ENCODE measurements at places on chromosomes 5 and 9.

DNA sequence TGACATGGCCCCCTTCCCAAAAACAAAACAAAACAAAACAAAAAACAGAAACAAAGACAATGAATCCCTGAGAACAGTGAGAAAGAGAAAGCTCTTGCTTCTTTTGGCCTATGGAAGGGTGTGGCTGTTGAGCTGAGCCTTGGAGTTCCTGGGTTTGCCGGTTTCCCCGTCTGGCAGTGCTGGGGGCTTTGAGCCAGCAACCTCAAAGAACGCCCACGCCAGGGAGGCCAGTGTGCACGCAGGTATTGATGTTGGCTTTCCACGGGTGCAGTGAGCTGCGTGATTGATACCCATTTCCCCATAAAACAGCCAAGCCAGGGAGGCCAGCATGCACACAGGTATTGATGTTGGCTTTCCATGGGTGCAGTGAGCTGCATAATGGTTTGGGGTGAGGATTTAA, 8.3 kb upstream of the LCN1 start:
- DNase-seq: no peak

- no peak for DNase-seq
Measured at GRCh38 chr9:122218071-122218934, 10.5 kb downstream of the LHX6 start.

GRCh38 chr9:116868201-116868600, 181.1 kb downstream of the TRIM32 start:
- DNase-seq: no peak

DNA sequence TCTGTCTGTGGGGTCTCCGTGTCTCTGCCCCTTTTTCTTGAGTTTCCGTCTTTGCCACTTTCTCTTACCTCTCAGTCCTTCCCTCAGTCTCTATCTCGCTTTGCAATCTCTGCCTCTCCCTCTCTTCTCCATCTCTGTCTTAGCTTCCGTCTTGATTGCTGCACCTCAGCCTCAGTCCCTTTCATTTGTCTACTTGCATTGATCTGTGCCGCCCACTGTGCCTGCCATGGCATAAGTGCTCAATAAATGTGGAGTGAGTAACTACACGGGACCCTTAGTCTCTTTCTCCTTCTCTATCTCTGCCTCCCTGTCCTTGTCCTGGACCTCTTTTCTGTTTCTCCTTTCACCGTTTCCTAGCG, 6.6 kb downstream of the PCDHGC5 start:
- no peak for DNase-seq

- no peak for DNase-seq
Measured at GRCh38 chr9:4588721-4589120, 73.4 kb upstream of the PLPP6 start.

DNA sequence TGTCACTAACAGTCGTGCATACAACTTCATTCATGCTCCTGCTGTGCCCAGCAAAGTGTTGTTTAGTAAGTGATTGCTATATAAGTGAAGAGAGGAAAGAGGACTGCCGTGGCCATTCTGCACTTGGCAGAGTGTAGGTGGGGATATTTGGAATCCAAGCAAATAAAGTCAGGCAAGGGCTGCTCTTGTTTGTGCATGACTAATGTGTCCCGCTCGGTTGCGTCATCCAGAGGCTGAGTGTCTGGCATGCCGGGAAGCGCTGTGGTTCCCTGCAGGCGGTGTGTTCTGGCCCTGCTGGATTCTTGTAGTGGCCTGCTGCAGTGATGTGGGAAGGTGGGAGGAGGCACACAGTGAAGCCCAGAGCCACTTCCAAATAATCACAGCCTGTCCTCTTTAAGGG, 136.9 kb upstream of the ANKH start:
- peak; percentile 92 for DNase-seq

GRCh38 chr5:135240781-135241360, 158.2 kb downstream of the MACROH2A1 start:
- no peak for DNase-seq

- no peak for DNase-seq
Measured at GRCh38 chr9:77020413-77021290, 1.2 kb downstream of the FOXB2 start.

DNA sequence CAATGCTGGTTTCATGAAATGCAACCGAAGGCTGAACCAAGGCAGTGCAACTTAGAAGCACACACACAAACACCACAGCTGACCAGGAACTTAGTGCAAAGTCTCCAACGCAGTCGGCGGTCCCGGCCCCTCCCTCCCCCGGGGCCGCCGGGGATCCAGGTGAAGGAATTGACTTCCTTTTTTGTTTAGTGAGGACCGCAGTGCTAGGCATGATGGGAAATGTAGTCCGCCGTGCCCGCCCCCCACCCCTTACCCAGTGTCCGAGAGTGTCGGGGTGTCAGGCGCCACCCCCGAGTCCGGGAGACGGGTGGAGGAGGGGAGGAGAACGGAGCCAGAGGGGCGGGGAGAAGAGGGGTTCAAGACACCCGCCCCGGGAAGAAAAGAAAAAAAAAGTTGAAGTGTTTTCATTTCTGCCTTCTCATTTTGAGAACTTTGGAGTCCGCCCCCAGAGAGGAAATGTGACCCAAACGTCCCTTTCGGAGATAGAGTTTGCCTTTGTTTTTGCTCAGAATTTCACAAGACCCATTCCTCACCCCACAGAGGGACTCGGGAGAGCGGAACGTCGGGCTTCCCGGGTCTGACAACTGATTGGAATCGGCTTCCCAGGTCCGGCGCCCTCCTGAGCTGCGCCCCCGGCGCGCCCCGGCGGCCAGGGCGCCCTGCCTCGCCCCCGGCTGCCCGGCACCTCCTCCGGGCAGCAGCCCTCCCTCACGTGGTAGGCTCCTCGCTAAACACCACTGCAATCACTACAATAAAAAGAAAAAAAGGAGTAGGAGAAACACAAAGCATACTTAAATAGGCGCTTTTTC, 2.0 kb downstream of the IER5L start:
- DNase-seq: peak; percentile 67
